ENCODE measurements at places on chromosomes 1 and 21.

DNA sequence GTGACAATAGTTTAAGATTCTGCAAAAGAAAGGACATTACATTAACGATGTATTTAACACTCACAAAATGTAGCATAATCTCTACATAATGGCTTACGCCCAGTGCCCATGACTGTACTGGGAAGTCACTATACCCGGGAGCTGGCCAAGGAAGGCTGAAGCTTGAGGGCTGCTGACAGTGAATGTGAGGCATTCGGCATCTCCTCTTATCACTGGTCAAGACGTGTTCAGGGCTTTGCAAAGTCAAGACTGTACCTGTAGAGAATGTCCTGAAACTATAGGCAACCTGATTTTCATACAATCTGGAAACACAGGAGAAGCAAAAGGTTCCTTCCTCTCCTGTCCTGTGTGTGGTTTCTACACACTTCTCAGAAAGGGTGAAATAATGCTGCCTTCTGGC lies 12.7 kb upstream of the IFNGR2 start:
- no peak for DNase-seq

DNA sequence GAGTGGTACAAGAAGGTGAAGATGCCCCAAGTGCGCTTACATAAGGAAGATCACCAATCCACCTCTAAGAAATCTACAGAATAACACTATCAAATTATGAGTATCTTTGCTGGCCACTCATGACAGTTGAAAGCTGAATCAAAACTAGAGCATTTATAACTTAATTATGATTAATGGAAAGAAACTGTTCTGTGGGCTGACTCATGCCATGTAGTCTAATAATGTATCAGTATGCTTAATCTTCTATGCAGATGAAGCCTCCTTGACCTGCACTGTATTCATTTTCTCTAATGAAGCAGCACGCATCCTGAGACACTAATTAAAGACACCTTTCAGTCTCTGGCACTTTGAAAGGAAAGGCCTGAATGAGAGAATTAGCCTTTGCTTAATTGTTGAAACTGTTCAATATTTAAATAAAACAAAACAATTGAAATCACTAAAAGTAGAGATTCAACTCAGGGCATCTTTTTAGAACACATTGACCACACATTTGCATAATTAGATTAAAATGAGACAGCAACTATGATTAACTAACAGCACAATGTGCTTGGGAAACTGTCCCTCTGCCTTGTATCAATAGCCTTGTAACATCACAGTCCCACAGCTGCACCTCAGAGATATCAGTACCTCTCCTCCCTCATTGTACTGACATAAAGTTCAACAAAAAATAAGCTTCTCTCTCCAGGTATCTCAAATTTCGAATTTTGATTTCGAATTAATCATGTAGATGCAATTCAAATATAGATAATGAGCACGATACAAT lies 105.6 kb downstream of the NTPCR start:
- DNase-seq: no peak

GRCh38 chr1:206471415-206471801 lies 1.1 kb downstream of the IKBKE start:
- DNase-seq: no peak

DNA sequence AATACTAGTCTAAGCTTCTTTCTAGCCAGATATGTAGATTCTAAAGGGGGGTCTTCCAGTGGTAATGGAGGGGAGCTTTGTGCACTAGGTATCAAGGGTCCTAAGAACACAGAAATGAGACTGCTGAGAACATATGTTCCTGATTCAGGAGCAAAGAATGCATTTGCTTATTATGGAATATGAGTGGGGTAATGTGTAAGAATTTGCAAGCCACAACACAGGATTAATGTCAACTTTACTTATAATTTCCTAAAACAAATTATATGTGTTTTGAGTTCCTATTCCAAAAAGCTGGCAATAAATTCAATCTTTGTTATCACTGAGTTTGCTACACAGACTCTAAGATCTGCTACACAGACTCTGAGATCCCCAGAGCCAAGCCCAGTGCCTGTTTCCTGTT lies 357.0 kb upstream of the PTBP2 start:
- no peak for DNase-seq

DNA sequence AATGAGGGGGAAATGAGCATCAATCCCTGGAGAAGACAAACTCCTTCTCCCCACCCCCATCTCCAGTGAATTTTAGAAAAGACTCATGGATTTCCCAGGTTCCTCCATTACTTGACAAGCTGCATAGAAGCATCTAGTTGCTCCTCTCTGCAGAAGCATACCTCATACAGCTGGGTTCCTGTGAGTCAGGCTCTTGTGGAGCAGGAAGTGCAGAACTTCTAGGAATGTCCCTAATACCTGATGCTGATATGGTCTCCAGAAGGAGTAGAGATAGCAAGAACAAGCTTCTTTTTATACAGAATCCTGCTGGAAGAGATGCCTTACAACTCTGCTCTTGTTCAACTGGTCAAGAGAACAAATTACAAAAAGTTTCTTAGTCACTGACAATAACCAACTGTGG lies 105.5 kb downstream of the TNR start:
- DNase-seq: no peak

DNA sequence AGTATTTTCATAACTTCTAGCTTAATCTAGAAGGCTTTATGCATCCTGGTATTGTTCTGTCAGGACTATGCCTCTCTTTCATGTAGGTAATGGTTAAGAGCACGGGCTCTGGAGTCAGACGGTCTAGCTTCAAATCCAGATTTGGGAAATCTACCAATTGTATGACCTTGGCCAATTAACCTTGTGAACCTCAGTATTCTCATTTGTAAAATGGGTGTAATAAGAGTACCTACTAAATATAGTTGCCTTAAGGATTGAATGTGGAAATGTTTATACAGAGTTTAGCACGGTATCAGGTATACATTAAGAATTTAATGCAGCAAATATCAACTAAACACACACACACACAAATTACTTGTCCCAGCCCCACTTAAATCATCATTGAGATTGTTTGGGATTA lies 97.3 kb upstream of the RAB3GAP2 start:
- no peak for DNase-seq

GRCh38 chr1:19582318-19582717 lies 61.8 kb upstream of the NBL1 start:
- DNase-seq: peak; percentile 70
